ENCODE measurements at places on chromosomes 2 and 18.

DNA sequence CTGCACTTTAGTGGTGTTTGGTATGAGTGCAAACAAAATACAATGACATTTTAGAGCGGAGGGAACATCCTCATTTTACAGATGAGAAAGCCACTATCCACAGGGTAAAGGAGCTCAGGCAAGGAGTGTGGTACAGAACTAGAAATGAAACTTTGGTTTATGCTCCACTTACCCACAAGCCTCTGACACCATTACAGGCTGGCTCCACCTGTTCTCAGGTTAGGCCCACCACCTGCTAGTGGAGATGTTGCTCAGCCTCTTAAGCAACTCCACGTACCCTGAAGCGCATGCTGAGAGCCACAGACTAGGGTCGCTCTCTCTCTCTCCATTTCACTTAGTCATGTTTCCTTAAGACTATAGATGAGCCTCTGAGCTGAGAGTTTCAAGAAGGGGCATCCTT is 130.0 kb downstream of the MBD2 start:
- no peak for DNase-seq

- DNase-seq, result no peak
These were observed 59.6 kb upstream of the ZFP36L2 start for GRCh38 chr2:43285987-43286386.

GRCh38 chr2:3325458-3326181 is 52.0 kb downstream of the EIPR1 start:
- DNase-seq, result no peak

- DNase-seq, result no peak
These were observed 2.7 kb downstream of the OTX1 start for GRCh38 chr2:63053081-63053888.

DNA sequence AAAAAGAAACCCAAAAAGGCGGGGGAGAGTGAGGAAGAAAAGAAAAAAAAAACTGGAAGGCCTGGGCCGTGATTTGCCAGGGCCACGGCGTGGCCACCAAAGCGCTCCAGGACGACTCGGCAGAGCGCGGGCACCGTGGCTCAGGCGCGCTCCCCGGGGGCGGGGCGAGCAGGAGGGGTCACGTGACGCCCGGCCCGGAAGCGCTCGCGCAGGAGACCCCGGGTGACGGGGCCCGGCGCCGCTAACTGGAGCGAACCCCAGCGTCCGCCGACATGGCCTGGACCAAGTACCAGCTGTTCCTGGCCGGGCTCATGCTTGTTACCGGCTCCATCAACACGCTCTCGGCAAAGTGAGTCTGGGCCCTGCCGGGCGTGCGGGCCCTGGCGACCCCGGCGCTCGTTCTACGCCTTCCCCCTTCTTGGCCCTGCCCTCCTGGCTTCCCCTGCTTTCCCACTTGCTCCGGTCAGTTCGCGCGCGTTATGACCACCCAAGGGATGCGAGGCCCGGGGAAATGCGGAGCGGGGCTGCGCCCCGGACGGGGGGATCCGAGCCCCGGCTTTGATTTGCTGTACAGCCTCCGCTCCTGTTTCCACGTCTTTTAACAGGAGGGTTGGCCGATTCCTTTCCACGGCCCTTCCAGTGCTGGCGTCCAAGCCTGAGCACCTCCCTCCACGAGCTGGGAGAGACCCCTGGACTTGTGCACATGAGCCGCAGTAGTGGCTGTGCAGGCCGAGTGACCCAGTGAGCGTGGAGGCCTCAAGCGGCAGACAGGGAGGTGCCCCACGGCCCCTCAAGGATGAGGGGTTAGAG is at the start of gene SLC35F6:
Gene SLC35F6, plus strand, starts transcription at position 207 of the 810 bp plus-strand sequence. Its CDS starts 66 bp downstream, at position 273.
- DNase-seq, result peak; percentile 88

DNA sequence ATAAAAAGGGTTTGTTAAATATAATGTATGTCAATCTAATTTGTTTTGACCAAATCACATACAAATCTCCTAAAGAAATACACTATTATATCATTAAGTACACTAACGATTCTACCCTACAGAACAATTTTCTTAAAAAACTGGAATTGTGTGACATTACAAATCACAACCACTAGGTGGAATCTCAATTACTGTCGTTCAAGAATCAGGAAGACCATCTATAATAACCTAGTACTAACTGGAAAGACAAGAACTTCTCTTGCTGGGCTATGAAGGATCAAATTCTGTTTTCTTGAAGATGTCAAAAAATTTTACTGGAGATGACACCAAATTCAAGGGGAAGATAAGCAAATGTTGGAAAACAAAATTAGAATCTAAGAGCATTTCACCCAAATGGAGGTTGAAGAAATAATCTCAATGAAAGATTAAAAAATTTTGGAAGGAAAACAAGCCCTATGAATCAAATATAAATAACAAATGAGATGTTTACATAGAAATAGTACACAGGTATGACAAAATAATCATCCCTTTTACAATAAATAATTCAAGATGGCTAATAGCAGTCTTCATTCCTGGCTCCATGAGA is 110.9 kb downstream of the STK39 start:
- peak; percentile 15 for DNase-seq

DNA sequence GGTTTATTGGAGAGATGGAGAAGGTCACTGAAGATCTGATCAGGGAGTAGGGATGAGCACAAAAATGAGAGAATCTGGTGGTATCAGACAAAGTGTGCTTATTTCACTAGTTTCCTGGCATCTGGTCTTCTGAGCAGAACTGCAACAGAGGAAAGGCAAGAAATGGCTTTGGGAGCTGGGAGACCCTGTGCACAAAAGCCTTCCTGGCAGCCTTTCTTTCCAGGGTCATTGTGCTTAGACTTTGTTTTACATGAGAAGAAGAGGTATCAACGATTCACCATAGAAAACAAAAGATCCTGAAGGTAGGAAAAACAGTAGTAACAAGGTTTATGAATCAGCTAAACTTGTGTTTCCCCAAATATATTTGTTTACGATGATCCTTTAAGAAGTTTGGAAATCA is 162.9 kb downstream of the CNTNAP5 start:
- DNase-seq, result no peak

DNA sequence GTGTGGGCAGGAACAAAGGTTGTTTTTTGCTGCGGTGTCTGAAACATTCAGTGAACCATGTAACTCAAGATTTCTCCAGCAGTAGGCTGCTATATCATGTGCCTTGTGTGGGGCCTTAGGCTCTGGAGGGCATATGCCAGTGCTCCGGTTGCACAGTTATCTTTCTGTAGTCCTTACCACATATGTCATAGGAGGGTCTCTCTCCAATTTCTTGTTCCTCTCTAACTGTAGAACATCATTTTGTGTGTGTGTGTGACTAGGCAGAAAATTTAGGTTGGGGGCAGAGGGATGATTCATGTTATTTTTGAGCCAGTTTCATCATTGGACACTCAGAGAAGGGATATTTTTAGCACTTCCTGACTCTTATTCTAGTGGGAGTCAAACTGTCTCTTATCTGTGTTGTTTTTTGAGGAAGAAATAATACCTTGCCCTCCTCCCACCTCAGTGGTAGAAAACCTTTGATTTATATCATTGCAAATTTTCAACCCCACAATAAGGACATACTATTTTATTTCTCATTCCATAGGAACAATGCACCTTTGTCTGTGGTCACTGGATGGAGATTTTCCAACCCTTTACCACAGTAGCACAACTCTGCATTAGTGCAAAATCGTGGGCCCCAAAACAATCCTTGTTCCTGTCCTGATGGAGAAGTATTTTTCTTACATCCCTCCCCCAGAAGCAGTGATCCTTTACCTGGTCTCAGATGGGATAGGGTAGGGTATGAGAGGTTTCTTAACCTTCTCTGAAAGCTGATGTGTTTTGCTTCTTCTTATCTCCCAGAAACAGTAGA is 113.9 kb downstream of the CCDC74A start:
- DNase-seq, result no peak

GRCh38 chr2:218517434-218518206 is 50.5 kb downstream of the USP37 start:
- no peak for DNase-seq

DNA sequence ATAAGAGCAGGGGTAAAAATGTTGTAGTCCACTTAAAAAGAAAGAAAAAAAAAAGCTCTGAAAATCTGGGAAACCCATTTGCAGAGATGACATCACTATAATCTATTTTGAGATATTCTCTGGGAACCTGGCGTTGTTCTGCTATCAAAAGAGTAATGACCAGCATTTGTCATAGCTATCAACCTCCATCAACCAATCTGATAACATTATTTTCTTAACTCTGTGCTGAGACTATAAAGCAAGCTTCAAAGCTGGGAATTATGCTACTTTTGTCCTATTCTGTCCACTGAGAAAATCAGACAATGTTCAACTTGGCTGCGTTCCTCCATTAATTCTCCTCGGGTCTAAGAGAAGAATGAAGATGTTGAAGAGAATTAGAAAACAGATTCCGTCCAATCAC is 107.5 kb downstream of the STK39 start:
- no peak for DNase-seq

DNA sequence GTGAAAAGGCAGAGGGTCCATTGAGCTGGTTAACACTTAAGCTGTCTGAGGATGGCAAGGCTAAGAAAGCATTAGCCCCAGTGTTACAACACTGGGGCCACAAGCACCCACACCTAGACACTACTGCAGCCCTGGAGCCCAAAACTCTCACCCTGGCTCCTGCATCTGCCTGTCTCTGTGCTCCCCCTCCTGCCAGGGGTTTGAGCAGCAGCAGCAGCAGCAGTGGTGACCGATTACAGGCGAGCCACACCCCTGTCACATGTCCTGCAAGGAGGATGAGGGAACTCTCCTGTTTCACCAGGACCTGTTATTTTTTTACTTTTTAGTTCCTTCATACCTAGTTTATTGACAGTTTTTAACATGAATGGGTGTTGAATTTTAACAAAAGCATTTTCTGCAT is 326.7 kb upstream of the MAP2 start:
- DNase-seq, result no peak

GRCh38 chr2:170530284-170530745 is 184.8 kb upstream of the SP5 start:
- peak; percentile 8 for DNase-seq

GRCh38 chr2:162840598-162841246 is 2.2 kb upstream of the KCNH7 start:
- peak; percentile 74 for DNase-seq

GRCh38 chr18:77063260-77063659 is 69.3 kb downstream of the MBP start:
- no peak for DNase-seq

- DNase-seq, result no peak
These were observed 94.0 kb downstream of the C1QL2 start for GRCh38 chr2:119064567-119064966.

All from A549 (cell line).